ENCODE measurements at places on chromosomes 3 and 15.

- DNase-seq, result no peak
Observed at GRCh38 chr3:146181216-146181615, 20.2 kb upstream of the PLOD2 start.

GRCh38 chr3:31103623-31104180 lies 209.2 kb upstream of the GADL1 start:
- no peak for DNase-seq

- no peak for DNase-seq
Observed at GRCh38 chr15:68413363-68414205, 18.4 kb downstream of the ITGA11 start.

GRCh38 chr15:58543664-58544335 lies 112.0 kb downstream of the LIPC start:
- no peak for DNase-seq

DNA sequence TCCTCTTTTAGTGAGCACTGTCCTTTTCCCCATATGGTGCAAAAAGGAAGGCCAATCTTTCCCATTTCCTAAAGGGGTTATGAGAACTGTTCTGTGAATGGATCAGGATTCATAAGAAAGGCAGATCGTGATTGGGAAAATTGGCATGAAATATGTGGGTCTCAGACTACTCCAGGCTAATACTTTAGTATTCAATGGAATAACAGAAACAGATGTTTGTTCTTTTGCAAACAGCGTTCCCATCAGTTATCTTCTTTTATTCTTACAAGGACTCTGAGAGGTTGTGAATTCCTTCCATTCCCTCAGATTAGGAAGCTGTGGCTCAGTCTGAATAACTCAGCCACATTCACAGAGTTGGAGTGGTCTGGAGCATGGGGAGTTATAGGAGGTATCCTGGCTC lies 51.3 kb upstream of the MTMR10 start:
- no peak for DNase-seq

- no peak for DNase-seq
Observed at GRCh38 chr3:19103510-19103909, 44.8 kb upstream of the KCNH8 start.

DNA sequence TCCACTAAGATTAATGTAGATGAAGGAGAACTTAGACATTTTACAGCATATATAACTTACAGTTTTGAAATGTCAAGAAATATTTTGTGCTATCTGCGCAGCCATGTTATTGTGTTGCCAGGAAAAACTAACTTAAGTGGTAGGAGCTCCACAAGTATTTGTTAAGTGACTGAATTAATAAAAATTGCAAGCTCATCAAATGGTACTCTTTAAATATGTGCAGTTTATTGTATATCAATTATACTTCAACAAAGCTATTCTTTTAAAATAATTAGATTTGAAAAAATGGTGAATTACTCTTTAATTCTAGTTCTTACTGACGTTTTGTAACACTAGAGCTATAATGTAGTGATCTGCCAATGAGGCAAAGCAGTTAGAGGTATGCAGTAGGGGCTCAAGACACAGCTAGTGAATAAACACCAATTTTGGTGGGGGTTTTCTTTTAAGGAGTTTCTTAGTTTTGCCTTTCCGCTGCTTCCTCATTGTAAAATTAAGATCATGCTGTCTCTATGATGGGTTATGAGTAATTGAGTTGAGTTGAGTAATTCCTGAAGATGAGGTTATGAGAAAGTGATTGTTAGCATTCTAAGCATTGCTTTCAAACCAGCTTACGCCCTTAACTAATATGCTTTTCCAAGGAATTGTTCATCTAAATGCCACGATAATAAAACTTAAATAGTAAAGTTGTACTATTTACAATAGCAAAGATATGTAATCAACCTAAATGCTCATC lies 10.9 kb upstream of the LXN start:
- DNase-seq, result no peak

GRCh38 chr3:2802429-2802828 lies 307.7 kb downstream of the IL5RA start:
- no peak for DNase-seq

- DNase-seq, result no peak
Observed at GRCh38 chr3:31086148-31086547, 191.7 kb upstream of the GADL1 start.

- no peak for DNase-seq
Observed at GRCh38 chr15:48645558-48646330, at the start of gene FBN1. Gene FBN1 (minus strand): TSS chr15:48645709. CDS start chr15:48644769, 940 bp downstream.

DNA sequence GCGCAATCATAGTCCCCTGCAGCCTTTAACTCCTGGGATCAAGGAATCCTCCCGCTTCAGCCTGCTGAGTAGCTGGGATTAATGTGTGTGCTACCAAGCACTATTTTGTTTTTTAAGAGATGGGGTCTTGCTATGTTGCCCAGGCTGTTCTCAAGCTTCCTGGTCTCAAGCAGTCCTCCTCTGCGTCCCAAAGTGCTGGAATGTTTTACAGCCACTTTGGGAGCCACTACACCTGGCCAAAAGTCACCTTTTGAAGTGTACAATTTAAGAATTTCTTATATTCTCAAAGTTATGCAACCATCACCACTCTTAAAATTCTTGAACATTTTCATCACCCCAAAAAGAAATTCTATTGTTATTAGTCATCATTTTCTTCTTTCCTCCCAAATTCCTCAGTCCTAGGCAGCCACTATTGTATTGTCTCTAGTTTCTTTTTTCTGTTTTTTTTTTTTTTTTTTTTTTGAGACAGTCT lies 17.8 kb downstream of the CDV3 start:
- no peak for DNase-seq

Measured in activated gamma-delta T cell treated with anti-CD3 and anti-CD28 coated beads, Interleukin-2, amount 50 U/mL, for 16 hours (primary cell).